Cardiac septum (tissue), 1 donor: ENCODE measurements at places on chromosomes 2 and 18. TPM values are rescaled to one million over a fixed set of nuclear protein-coding genes. Genes with fewer than 3 reads are reported as not detected.
A peak's percentile ranks its signal among the peaks of the same experiment; 100 is the strongest.

GRCh38 chr2:69979902-69980807, 18.7 kb upstream of the ASPRV1 start:
- DNase-seq: no peak

GRCh38 chr2:219448099-219448775, 13.6 kb downstream of the SPEG start:
- peak; percentile 74 for DNase-seq

DNA sequence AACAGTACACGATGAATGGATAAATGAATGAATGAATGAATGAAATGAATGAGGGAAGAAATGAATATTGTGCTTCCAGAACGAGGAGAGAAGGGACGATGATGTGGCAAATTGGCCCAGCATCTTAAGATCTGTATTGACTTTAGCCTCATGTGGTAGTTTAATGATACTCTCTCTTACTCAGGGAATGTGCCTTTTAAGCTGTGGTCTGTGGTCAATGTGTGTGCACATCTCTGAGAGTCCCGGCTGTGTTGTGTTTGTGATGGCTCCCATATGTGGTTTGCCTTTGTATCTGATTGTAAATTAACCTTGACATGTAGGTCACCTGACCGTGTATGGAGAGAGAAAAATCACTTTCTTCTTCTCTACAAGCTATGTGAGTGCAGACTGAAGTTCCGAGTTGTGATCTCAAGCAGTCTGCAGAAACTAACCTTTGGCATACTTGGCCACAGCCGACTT, 91.2 kb downstream of the NEDD4L start:
- no peak for DNase-seq

DNA sequence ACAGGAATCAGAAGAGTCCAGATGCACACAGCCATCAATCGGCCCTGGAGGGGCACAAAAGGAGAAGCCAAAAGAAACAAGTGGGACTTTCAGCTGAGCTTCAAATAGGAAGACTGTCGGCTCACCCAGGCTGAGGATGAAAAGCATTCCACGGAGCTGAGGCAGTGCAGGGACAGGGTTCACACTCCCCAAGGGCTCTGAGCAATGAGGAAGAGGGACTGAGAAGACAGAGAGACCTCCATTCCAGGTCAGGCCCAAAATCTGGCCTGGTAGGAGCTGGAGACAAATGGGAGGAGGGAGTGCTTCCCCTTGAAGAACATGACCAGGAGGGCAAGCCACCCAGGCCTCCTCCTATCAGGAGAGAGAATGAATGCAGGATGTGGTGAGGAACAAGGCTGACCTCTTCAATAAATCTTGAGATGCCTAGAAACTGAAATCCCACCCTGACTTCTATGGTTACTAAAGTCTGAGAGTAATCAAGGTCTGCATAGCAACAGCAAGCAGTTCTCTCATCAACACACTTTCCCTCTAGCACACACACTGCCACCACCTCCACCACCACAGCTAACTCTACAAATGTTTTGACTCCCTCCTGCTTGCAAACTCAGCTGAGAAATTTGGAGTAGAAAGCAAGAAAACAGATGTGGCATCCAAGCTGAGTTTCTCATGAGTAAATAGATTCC, 434.4 kb downstream of the TNS1 start:
- no peak for DNase-seq

DNA sequence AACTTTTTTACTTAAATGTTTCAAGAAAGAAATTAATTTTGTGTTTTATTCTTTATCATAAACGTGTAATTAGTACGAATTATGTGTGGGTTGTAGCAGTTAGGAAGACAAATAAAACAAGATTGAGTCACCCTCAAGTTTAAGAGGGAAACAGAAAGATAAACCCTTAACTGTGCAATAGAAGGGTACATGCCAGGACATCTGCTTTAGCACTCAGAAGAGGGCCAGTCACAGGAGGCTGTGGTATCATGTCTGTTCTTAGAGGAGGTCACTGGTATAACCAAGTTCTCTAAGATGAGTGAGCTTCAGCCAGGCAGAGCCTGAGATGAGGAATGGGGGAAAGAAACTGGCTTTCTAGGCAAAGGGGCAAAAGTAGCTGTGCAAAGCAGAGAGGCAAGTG, 42.4 kb upstream of the GRHL1 start:
- no peak for DNase-seq

DNA sequence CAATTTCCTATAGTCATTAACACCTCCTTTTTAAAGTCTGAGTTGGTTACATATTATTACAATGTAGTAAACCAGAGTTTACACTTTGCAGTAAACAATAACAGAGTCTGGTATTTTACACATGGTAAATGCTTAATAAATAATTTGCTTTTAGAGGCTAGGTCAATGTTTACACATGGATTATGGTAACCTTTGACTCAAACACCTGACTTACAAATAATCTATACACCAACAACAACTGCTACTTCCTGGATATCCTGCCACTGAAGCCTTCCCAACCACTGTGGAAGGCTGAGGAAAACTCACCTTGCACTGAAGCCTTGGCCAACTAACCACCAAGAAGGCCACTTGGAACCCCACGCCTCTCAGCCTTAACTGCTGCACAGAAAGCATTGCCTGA, 5.4 kb downstream of the ALS2 start:
- DNase-seq: no peak

DNA sequence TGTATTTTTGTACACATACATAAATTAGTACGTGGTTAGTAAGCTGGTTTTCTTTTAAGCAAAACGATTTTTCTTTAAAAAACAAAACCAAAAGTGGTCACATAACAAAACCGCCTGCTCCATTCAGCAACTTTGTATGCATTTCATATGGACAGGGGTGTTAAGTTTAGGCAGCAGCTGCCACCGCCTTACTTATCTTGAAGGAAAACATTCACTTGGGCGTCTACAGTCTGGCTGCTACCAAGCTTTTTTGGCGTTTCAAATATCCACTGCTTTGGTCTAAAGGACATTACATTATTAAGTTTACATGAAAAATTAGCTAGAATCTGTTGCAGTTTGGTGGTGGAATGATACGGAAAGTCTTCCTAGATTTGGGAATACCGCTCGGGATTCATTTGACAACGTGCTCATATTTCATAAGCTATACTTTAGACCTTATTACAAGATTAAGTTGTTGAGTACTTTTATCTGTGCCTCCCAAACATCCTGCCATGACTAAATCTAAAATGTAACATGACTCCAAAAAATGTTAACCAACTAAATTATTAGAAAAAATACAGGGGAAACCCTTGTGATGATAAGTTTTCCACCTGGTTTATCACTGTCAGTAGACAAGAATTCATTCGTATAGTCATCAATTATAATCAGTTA, 214.8 kb downstream of the NEDD4L start:
- no peak for DNase-seq

DNA sequence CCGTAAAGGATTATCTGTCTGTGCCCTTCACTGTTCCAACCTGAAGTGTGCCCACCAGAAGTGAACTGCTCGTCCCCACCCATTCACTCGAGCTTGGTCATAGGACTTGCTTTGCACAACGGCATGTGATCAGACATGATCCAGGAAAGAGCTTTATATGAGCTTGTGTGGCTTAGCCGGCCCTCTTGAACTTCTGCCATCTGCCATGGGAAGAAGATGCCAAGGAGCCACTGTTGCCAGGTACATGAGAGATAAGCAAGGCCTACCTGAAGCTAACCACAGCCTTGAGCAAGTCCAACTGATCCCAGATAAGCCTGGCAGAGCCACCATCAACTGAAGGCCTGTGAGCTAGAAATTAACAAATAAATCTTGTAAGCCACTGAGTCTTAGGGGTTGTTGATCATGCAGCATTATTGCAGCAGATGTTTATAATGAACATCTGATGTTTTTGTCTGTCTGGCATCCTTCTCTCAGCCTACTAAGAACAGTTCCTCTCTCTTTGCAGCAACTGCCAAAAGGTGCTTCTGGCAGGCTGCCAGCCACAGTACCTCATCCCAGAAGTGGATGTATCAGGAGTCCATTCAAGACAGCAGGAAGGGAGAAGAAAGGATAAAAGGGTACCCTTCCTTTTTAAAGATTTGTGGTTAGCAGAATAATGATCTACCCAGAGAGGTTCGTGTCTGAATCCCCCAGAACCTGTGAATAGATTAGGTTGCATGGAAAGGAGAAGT, 16.8 kb downstream of the DBI start:
- DNase-seq: peak; percentile 53

- DNase-seq: no peak
Observed at GRCh38 chr2:28590496-28591301, 94.8 kb downstream of the PLB1 start.

CABYR gene
- total RNA-seq: 0.59 TPM

TWIST2 gene
- total RNA-seq: 0.83 TPM

HJURP gene
- total RNA-seq: not detected

LRATD1 gene
- 0.67 TPM for total RNA-seq

BOLL gene
- total RNA-seq: not detected

ADGRF3 gene
- 0.51 TPM for total RNA-seq

GPAT2 gene
- 6.6 TPM for total RNA-seq

LCT gene
- not detected for total RNA-seq

ZCCHC2 gene
- 19.1 TPM for total RNA-seq
